SK-MEL-5 (cell line): ENCODE measurements at places on chromosomes 2 and 18.
A peak's percentile ranks its signal among the peaks of the same experiment; 100 is the strongest.

GRCh38 chr2:42192010-42192373, 22.8 kb downstream of the EML4 start:
- DNase-seq = no peak

DNA sequence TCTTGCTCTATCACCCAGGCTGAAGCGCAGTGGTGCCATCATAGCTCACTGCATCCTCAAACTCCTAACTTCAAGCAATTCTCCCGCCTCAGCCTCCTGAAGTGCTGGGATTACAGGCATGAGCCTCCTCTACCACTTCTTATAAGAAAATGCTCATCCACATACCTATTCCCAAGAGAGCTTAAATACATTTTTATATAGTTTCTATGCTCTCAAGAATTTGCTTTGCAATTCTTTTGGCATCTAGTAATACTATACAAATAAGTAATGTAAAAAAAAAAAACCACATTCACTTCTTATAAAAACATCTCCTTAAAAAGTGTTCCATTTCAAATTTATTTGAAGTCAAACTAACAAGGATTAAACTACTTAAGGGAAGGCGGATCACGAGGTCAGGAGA, 197.3 kb downstream of the DNAH7 start:
- DNase-seq = no peak

DNA sequence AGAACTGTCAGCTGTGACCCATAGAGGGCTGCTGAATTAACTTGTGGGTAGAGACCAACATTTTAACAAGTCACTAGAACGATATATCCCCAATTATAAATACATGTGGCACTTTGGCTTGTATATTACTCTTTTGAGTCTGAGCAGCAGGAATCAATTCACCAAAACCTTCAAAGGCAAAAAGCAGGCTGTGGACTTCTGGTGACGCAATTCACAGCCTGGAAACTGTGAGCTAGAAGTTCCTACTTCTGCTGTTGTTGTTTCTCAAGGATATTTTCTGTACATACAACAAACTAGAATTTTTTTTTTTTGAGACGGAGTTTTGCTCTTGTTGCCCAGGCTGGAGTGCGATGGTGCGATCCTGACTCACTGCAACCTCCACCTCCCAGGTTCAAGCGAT, 37.3 kb downstream of the PTCD3 start:
- DNase-seq = no peak

- DNase-seq = no peak
These were observed 57.2 kb downstream of the TNP1 start for GRCh38 chr2:216802516-216803215.

- DNase-seq = no peak
These were observed 13.9 kb upstream of the PAIP2B start for GRCh38 chr2:71240794-71241193.

GRCh38 chr2:98771721-98772524, 41.0 kb upstream of the MGAT4A start:
- DNase-seq = no peak

- DNase-seq = peak; percentile 54
These were observed 2.7 kb downstream of the TNP1 start for GRCh38 chr2:216857131-216857550.

DNA sequence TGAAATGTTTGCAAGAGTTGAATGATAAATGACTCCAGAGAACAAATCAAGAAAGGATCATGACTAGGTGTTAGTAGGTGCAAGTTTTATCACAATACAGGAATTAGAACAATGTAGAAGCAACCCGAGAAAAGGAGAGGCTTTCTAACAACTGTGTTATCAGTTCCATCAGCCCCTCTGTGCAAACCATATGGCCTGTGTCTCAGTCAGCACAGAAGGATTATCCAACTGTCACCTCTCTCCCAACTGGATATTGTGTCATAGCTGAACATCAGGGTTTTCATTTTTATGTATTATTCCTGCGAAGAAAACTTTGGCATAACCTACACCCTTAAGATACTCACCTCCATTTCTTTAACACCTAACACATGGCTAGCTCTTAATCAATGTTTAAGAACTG, 321.6 kb upstream of the RND3 start:
- no peak for DNase-seq

GRCh38 chr2:25301453-25302352, 40.0 kb downstream of the DNMT3A start:
- DNase-seq = no peak

DNA sequence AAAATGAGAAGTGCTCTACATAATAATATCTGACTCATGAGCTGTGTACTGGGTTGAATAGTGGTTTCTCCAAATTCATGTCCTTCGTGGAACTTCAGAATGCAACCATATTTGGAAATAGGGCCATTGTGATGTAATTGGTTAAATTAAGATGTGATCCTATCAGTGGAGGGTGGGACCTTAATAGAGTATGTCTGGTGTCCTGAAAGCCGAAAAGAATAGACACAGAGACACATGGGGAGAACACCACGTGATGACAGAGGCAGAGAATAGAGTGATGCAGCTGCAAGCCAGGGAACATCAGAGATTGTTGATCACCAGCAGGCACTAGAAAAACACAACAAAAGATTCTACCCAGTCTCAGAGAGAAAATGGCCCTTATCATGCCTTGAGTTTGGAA, 310.1 kb downstream of the EXOC6B start:
- DNase-seq = no peak

DNA sequence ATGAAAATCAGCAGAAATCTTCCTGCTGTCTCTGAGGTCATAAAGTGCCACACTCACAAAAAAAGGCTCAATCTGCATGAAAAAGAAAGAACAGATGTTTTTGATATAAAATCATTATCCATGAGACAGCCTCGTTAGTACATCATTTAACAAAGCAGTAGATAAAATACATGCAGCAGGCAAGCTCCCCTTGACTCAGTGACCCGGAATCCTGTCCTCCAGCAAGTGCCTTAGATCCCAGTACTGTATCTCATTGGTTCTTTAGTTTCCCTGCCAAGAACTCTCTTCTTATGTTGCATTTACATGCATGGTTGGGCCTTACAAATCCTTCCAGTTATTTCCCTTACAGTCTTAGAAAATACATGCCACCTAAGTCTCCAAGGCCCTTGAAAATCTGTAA, 148.9 kb upstream of the CCDC195 start:
- no peak for DNase-seq

GRCh38 chr2:85134896-85135659, 1.9 kb downstream of the TCF7L1 start:
- no peak for DNase-seq
